Astrocyte of the cerebellum (primary cell): ENCODE measurements at places on chromosomes 1 and 21.
A peak's percentile ranks its signal among the peaks of the same experiment; 100 is the strongest.

GRCh38 chr21:36964827-36965719 is 1.4 kb downstream of the HLCS start:
- DNase-seq = no peak

DNA sequence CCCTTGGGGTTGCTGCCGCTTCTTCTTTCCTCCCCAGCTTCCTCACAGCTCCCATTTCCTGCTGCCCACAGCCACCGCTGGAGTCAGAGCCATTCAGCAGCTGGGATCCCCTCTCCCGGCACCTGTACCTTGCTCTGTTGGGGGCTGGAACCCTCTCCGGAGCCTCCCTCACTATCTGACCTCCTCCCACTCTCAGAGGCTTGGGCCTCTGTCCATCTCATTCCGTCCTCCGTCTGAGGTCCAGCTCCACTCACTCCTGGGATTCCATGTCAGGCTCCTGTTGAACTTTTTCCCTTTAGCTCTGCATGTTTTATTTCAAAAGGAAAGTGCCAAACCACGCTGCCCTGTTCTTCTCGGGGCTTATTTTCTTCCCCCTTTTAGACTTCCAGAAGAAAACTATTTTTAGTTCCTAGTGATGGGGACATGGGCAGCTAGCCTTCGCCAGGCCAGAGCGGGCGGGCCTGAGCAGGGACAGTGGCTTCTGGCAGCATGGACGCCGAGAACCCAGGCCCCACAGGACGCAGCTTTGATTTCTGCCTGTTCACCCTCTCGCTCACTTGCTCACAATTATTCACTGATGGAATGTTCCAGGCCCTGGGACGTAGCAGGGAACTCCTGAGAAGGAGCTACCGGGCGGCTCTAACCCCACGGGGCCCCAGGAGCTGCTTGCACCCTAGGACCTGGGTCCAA is 79.2 kb downstream of the ARHGEF10L start:
- DNase-seq = no peak

- DNase-seq = no peak
Measured at GRCh38 chr1:83964153-83964552, 34.8 kb downstream of the TTLL7 start.

DNA sequence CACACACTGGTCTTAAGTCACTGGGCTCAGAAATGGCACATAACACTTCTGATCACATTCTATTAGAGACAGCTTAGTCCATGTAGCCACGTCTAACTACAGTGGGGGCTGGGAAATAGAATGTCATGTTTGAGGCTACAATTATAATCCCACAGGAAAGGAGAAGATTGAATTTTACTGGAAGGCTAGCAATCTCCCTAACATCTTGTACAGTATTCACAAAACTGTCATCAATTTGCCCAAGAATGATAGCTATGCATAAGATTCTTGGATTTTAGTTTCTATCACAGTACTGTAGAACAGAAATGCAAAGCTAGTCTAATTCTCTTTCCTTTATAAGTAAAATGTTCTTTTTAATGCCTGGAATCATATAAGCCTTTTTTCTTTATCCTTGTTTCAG is 12.7 kb upstream of the ZMYM6 start:
- DNase-seq = no peak

DNA sequence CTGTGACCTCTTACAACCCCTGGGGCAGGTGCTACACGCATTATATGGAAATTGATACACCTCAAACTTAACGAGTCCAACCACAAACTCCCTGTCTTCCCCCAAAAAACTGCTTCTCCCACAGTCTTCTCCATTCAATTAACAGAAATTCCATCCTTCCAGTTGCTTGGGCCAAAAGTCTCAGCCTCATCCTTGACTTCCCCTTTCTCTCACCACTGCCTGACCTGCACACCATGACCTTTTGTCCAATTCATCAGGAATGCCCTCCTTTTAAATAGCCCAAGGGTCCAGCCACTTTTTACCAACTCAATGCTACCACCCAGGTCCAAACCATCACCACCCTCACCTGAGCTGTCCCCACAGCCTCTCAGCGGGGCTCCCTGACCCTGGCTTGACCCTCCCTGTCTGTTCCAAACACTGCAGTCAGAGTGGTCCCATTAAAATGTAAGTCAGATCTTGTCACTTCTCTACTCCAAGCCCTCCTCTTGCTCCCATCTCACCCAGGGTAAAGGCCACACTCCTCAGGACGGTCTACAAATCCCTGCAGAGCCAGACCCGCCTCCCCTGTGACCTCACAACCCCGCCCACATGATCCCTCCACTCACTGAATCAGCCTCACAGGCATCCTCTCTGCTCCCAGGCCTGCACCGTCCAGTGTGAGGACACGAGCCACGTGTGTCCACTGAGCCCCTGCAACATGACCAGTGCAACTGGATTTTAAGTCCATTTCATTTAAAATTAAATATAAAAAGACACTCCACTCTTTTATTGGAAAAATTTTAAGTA is 18.5 kb downstream of the KCNN3 start:
- no peak for DNase-seq

DNA sequence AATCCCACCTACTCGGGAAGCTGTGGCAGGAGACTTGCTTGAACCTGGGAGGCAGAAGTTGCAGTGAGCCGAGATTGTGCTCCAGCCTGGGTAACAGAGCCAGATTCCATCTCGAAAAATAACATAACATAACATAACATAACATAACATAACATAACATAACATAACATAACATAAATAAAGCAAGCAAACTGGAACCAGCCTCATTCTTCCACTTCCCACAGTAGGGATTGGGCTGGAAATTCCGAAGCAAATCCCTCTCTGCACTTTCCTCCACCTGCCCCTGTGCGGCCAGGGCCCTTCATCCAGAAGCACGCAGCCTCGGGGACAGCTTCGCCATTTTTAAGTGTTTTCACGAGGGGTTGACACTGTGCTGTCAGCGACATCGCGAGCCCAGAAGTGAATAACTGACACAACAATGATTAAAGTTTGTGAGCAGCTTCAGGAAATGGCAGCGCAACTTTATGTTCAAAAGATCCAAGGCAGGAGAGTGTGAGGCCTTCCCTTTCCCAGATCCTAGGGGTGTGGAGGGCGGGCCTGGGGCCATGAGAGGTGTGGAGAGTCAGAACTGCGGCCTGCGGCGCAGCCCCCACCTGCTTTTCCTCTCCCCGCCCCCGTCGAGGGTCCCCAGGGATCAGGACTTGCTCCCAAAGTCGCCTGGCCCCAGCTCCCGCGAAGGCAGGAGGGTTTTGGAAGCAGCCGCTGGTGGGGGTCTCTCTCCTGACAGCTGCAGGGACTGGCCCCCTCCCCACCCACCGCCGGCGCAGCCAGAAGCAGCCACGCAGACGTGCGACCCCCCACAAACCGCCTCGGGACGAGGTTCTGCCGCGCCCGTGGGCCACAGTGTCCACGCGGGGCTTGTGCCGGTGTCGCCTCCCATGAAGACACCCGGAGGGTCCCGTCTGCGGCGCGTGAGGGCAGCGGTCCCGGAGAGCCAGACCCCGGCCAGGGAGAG is 651 bp upstream of the GABRD start:
- no peak for DNase-seq

- no peak for DNase-seq
Measured at GRCh38 chr1:203450479-203451149, 25.0 kb upstream of the PRELP start.

DNA sequence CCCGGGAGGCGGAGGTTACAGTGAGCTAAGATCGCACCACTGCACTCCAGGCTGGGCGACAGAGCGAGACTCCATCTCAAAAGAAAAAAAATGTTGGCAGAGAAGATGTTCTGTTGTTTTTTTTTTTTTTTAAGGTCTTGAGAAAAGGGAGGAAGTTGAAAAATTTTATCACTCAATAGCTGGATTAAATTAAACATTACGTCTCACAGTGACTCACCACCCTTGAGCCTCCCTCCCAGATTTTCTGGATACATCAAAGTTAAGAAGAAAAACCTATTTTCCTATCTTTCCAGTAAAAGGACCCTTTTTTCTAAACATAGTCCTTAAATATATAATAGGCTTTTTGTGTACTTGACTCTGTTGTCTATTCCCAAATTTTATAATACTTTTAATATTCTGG is 35.5 kb downstream of the IFNAR1 start:
- DNase-seq = no peak

GRCh38 chr1:40316595-40317393 is at the start of gene COL9A2:
COL9A2 (minus strand) TSS chr1:40317286; CDS start chr1:40317197, 89 bp downstream.
- no peak for DNase-seq

DNA sequence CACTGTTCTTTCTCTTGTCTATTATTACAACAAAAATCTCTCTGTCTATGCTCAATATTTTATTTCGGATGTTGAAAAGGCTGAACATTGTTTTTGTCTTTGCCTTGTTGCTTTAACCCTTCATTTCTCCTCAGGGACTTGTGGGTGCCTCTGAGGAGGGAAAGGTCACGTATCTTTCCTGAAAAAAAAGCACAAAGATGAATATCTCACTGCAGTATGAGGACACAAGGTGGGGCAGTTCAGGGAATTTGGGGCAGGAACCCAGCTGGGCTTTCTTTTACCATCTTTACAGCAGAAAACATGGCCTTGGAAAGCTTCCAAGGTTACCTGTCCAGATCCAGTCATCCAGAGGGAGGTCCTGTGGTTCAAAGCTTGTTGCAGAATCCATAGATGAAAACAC is 99.1 kb upstream of the LPGAT1 start:
- DNase-seq = no peak

GRCh38 chr1:234771642-234772344 is 161.8 kb upstream of the IRF2BP2 start:
- no peak for DNase-seq

GRCh38 chr1:20376171-20376570 is 85.5 kb downstream of the VWA5B1 start:
- DNase-seq = no peak

- DNase-seq = no peak
Measured at GRCh38 chr1:90262791-90263190, 267.9 kb downstream of the ZNF326 start.

- no peak for DNase-seq
Measured at GRCh38 chr1:209653915-209654351, 1.7 kb upstream of the LAMB3 start.

DNA sequence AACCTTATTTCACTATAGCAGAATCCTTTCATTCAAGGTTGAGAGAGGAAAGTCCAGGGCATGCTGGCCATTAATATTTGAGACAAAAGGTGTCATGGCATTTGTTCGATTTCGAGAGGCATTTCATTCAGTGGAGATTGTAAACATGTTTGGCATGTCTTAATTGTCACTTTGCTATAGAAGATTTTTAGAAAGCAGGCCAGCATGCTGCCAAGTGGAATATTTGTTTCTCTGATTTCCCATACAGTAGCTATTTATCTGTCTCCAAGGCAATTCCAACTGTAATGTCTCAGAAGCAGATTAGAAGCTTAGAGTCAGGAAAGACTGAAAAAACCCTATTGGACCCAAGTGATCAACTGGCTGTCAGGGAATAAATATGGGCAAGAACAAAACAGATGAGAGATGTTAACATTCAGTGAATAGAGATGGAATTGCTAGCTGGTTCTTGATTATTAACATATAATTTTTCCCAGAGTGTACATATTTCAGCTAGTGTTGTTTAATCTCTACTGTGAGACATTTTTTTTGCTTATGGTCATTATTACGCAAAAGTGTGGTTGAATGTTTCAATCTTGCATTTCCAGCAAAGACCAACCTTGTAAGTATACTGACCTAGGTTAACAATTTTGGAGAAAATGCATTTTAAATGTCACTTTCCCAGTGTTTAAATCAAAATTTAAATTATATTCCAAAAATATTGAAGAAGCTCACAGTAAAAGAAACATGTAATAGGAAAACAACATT is 174.6 kb downstream of the KCNK2 start:
- DNase-seq = no peak

DNA sequence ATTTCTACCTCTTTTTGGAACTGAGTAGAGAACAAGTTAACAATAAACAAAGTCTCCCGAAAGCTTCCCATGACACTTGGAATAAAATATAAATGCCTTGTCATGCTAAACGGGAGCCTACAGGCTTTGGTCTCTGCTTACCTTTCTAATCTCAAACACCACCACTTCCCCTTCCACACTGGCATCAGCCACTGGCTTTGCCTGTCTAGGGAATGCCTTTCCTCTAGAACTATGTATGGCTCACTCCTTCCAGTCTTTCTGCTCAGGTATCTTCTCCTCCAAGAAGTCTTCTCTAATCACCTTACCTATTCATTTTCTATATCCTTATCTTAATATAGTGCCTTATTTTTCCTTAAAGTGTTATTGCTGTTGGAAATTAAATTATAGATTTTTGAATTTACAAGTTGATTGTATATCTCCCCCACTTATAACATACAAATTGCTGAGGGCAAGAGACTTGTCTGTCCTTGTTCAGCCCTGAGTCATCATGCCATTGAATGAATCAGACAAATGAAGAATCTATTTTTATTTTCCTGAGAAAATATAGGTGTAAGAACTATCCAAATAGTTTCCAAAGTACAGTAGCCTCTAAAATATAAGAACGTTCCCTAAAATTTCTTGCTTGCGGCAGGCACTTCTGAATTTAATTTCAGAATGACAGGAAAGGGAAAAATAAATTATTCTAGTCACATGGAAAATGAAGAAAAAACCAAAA is 119.2 kb downstream of the TM2D1 start:
- no peak for DNase-seq

- peak; percentile 50 for DNase-seq
Measured at GRCh38 chr1:23035823-23036452, 16.7 kb downstream of the KDM1A start.

DNA sequence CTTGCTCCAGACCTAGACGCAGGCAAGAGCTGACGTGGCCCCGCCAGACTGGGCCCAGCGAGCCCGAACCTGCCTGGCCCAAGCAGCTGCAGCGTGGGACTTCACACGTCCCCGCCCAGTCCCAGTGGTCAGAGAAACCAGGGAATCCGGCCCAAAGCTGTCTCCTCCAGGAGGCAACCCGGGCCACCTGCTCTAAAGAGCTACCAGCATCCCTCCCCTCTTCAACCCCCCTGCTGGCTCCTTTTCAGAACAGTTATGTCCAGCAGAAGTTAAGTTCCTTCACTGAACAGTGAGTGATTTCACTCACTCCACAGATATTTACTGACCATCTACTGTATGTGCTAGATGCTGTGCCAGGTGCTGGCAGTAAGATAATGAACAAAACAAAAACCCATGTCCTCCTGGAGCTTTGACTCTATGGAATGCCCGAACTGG is 2.1 kb upstream of the EFNA1 start:
- no peak for DNase-seq

GRCh38 chr1:155929057-155929456 is 5.2 kb downstream of the KHDC4 start:
- DNase-seq = no peak

DNA sequence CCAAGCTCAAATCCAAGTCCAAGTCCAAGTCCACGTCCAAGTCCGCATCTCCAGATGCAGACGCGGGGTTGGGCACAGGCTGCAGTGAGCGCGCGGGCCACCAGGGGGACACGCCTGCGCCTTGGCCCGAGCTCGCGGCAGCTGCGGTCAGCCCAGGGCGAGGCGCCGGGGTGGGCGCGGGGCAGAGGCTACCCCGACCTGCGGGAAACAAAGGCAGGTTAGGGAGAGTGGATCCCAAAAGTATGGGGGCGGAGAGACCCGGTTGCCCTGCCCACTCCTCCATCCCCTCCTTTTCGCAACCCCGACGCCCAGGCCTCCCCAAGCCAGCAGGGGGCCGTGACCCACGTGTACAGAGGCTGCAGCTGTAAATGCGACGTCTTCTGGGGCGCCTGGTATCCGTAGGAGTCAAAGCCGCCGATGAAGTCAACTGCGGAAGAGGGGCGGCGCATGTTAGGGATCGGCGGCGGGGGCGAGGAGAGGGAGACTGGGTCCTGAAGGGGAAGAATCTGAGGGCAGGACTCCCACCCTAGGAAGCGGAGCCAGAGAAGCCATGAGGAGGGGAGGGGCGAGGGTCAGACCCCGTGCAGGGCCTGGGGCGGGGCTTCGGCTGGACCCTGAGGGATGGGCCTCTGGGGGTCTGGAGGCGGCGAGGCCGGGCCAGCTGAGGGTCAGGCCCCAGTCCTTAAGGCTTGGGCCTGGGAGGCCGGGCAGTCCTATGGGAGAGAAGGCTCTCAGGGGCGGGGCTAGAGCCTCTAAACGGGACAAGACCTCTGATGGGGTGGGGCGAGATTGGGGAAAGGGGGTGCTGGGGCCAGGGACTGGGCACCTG is 58.0 kb downstream of the NKAIN1 start:
- DNase-seq = no peak
